ENCODE measurements at places on chromosomes 2 and 18.

GRCh38 chr2:10524341-10524740, 76.2 kb upstream of the ODC1 start:
- DNase-seq, result no peak

DNA sequence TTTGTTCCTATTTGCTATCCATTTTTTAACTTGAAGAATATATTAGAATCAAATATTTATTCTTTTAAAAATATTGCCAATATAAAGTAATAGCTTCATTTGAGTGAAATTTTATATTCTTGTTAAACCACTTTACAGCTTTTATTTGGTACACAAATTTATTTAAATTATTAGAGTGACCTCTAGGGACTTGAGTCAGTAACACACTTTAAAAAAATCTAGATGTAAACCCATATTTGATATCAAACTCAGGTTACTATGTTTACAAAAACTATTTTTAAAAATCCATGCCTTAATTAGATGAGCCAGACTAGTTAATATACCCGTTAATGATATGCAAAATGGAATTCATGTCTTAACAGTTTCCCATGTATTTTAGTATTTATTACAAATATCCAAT, 134.6 kb downstream of the MAP4K4 start:
- DNase-seq, result no peak

DNA sequence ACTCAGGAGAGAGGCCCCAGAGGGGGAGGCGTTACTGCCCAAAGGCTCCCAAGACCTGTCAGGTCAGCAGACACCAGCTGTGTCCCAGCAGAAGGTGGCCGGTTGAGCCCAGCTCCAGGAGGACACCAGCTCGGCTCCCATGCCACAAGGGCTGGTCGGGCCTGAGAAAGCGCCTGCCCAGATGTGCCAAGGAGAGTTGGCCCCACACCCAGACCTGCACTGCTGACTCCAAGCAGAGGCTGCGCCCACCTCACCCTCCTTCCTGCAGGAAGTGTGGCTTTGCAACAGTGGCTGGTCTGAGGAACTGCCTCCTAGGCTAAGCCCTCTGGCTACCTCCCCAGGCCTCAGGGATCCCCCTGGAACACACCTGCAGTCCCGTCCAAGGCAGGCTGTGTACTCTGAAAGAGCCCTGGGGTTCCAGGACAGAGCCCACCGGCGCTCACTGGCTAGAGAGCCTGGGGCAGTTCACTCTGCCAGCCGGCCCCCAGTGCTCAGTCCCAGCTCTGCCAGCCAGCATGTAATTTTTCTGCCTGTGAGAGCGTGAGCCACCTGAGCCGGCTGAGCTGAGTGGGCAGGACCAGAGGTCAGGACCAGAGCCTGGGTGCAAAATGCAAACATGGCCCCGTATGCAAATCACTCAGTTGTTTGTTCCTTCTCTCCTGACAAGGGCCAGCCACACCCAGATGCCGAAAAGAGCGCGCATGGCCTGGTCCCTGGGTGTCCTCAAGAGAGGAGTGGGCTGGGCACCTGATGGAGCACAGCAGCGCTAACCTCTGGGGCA, 36.9 kb upstream of the PTMA start:
- DNase-seq, result no peak

GRCh38 chr2:173086518-173087213, 11.0 kb downstream of the MAP3K20 start:
- DNase-seq, result no peak

GRCh38 chr2:40734797-40735196, 282.9 kb upstream of the SLC8A1 start:
- no peak for DNase-seq

- no peak for DNase-seq
These were observed 20.1 kb upstream of the MREG start for GRCh38 chr2:216033403-216033802.

GRCh38 chr2:235191486-235191885, 239.7 kb downstream of the SH3BP4 start:
- DNase-seq, result no peak

DNA sequence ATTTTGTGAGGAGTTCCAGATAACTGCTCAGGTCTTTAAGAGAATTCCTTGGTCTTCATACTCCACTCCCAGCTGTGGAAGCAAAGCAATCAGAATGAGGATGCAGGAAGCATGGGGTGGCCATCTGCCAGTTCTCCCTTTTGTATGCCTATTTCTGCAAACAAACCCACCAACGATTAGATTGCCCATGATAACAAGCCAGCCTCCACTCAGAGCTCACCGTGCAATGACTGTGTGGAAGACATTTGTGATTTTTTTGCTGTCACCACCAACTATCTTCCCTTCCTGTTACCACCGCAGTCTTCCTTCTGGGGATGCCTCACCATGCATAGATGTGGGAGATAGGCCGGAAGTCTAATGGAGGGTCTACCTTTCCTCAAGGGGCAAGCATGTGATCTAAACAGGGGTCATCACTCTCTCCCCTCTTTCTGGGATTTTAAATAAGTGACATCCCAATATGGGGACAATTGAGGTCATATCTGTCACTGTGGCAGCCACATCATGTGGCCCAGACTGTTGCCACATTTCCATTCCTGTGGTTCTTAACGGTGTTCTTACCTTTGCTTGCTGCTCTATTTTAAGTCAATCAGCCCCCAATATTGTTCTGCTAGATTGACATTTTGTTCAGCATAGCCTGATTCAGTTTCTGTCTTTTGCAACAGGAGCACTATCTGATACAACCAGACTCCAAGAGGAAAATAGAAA, 4.4 kb downstream of the AFF3 start:
- DNase-seq, result no peak

GRCh38 chr2:77512507-77512906, 9.7 kb downstream of the LRRTM4 start:
- DNase-seq, result no peak

DNA sequence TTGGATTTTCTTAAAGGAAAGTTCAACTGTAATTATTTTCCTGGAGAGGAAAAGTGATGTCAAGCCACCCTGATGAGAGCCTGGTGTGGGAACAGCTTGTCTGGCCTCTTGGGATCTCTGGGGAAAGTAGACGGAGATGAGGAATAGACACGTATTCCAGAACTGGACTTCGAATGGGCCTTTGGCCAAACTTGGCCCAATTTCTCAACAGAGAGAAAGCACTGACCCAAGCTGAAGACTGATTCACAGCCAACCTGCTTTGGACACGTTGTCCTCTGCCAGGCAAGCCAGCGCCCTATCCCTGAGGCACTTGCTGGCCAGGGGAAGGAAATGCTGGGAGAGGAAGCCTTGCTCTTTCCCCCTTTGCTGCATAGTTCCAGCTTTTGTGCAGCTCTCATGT, 70.8 kb upstream of the CTAGE1 start:
- DNase-seq, result no peak

DNA sequence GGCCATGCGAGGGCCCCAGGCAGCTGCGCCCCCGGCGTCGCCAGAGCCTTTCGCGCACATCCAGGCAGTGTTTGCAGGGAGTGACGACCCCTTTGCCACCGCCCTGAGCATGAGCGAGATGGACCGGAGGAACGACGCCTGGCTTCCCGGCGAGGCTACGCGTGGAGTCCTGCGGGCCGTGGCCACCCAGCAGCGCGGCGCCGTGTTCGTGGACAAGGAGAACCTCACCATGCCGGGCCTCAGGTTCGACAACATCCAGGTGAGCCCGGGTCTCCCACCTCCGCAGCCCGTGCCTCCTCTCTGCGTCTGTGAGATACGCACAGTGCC, 8.9 kb downstream of the TRAPPC12 start:
- DNase-seq, result no peak

DNA sequence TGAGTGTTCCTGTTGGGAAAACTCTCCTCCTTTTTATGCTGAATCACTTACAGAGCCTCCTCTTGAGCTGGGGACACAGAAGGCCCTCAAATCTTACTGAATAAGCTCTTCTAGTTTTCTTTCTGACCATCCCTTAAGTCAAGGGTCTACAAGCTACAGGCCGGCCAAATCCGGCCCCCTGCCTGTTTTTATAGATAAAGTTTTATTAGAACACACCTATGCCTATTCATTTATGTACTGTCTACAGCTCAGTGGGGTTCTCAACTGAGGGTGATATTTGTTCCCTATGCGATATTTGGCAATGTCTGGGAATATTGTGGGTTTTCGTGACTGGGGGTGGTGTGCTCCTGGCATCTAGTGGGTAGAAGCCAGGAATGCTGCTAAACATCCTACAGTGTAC, 14.0 kb downstream of the CDC42EP3 start:
- no peak for DNase-seq

DNA sequence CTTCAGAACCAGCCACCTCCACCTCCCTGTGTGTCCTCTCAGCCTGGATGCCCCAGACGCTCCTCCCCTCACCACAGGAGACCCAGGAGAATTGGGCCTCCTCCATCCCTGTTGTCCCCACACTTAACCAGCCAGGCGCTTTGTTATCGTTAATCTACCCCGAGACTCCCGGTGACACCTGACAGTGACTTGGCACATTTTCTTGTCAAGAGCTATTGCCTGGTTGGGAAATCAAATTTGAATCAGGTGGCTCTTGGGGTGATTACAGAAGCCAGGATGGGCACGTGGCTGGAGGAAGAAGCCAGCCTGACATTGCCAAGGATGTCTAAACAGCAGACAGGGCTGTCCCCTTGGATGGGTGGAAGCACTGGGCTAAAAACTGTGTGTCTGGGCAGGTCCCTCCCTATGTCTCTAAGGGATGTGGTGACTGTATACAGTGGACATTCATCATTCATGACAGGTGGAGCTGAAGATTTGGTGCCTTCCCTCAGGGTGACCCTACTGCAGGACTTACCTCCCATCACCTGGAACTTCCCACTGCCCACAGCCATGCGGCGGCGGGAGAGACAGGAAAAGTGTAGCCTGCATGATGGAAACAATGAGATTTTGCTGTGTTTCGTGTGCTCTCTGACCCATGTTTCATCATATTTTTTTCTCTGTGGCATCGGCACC, 157.2 kb upstream of the CAPN13 start:
- no peak for DNase-seq

- no peak for DNase-seq
These were observed 189.6 kb upstream of the SP5 start for GRCh38 chr2:170525566-170525900.

DNA sequence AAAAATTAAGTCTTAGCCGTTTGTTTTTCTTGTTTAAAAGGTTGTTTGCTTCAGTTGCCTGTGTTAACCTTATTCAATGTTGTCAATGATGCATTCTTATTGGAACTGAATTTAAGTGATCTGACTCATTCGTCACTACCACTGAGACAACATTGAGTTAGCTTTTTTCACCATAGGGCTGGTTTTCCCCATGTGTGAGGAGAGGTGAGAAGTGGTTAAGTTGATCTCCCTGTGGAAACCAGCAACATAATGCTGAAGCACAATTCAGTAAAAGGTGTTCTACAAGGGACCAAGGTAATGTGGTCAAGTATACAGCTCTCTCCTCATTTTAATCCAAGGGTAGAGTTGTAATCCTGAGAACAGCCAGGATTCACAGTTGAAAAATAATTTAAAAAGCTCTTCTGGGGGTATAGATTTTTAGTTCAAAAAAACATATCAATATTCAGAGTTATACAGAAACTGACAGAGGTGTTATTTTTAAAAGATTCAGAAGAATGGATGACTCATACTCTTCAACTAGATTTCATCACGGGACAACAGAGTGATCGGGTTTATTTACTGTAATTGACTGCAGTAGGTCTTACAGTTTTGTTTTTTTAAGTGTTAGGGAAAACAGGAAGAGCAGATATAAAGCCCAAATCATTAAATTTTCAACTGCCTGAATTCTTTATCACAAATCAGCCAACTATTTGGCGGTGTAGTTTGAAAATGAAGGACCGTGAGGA, 12.6 kb downstream of the NOP58 start:
- DNase-seq, result no peak

GRCh38 chr2:215637651-215638050, 201.8 kb upstream of the FN1 start:
- DNase-seq, result no peak

GRCh38 chr2:101386599-101387150, 628 bp downstream of the CREG2 start:
- no peak for DNase-seq

GRCh38 chr2:171406044-171406443, 27.7 kb downstream of the METTL8 start:
- DNase-seq, result no peak

GRCh38 chr18:5393779-5394178, 98.3 kb upstream of the ZBTB14 start:
- no peak for DNase-seq

GRCh38 chr2:128568106-128568505, 249.4 kb upstream of the HS6ST1 start:
- DNase-seq, result no peak

DNA sequence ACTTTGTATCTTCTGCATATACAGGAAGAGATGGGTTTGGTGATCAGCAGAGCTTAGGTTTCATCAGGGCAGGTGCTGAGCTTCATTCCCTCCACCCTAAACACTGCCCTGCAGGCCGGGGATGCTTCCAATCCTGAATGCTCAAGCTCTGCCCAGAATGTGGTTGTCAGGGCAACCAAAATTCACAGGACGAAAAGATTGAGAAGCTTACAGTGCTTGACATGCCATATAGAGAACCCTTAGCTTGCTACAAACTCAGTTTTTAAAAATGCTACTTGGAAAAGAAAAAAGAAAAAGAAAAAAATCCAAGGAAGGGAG, 65.6 kb downstream of the SH3RF3 start:
- no peak for DNase-seq

GRCh38 chr2:72138921-72139381, 8.7 kb downstream of the CYP26B1 start:
- DNase-seq, result no peak

- no peak for DNase-seq
These were observed 506.1 kb upstream of the FAM98A start for GRCh38 chr2:34105006-34105767.

GRCh38 chr2:192604295-192604694, 409.6 kb upstream of the TMEFF2 start:
- DNase-seq, result no peak

DNA sequence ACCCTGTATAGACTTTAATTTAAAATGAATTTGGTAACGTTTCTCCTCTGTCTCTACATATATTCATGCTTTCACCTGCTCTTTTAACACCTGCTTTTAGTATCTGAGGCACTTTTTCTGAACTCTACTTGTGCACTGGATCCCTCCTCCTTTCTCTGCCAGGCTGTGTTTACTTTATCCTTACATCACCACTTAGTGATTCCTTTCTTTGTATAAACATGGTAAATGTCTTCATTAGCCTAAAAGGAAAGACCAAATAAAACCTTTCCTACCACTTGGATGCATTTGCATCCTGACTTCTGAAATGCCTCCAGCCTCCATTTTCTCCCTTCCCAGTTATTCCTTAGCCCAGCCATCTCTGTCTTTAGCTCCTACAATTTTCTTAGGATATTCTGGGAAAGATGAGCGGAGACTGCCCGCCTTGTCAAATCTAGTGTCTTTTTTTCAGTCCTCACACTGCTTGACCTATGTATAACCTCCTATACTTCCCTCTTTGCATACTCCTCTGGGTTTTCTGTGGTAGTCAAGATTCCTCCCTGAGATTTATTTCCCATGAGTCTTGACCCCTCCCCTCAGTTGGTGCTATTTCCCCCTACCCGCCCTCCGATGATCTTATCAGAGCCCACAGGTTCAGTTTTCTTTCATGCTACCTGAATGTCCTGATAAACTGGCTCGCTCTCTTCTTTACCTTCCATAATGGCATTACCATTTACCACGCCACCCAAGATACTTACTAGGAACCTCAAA, 44.8 kb downstream of the REL start:
- DNase-seq, result no peak
